ENCODE measurements at places on chromosomes 16 and 17. TPM values are rescaled to one million over a fixed set of nuclear protein-coding genes. Genes with fewer than 3 reads are reported as not detected.

Gene SMARCD2
- total RNA-seq: 112 TPM

Gene FOXC2
- 1.7 TPM for total RNA-seq

- no peak for DNase-seq
- no peak overlapping the region for H3K4me3 ChIP-seq
- no peak overlapping the region for H3K27ac ChIP-seq
- no peaks in the 10 kb centered on the region for H3K4me1 ChIP-seq
- H3K27me3 ChIP-seq: no peaks in the 10 kb centered on the region
Observed at GRCh38 chr17:10463402-10463801, 6.0 kb downstream of the MYH4 start.

GRCh38 chr16:46733319-46733830, 14.8 kb downstream of the MYLK3 start:
- H3K4me3 ChIP-seq: no peak overlapping the region
- DNase-seq: no peak
- no peaks in the 10 kb centered on the region for H3K27me3 ChIP-seq
- no peak overlapping the region for H3K27ac ChIP-seq
